ENCODE measurements at places on chromosomes 6 and 20.

DNA sequence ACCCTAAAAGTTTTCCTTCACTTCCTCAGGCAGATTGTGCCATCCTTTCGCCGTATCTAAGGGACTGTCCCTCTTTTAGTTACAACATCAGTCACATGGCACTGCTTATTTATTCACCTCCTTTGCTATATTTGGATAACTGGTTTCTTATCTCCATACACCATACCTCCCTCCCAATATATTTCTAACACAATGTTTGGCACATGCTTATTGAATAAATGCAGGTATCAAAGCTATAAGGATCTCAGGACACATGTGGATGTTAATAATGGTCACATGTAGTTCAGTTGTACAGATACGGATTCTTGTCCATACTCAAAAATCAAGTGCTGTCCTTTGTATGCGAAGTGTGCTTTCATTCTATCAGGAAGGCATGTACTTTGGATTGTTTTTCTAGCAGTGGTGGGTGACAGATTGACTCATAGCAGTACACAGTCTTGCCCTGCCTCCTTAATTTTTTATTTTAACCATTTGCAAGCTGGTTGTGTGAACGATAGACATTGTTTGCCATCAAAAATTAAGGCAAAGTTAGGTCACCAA lies 407.1 kb upstream of the RUNX2 start:
- H3K4me1 ChIP-seq = no peaks in the 10 kb centered on the region
- H3K36me3 ChIP-seq = no peaks in the 10 kb centered on the region
- H3K27ac ChIP-seq = no peak overlapping the region
- no peaks in the 10 kb centered on the region for H3K27me3 ChIP-seq

GRCh38 chr6:121134922-121135321 lies 199.4 kb downstream of the TBC1D32 start:
- no peaks in the 10 kb centered on the region for H3K4me1 ChIP-seq
- DNase-seq = no peak
- no peaks in the 10 kb centered on the region for H3K36me3 ChIP-seq
- H3K4me3 ChIP-seq = no peak overlapping the region
- no peaks in the 10 kb centered on the region for H3K27me3 ChIP-seq
- H3K27ac ChIP-seq = no peak overlapping the region

DNA sequence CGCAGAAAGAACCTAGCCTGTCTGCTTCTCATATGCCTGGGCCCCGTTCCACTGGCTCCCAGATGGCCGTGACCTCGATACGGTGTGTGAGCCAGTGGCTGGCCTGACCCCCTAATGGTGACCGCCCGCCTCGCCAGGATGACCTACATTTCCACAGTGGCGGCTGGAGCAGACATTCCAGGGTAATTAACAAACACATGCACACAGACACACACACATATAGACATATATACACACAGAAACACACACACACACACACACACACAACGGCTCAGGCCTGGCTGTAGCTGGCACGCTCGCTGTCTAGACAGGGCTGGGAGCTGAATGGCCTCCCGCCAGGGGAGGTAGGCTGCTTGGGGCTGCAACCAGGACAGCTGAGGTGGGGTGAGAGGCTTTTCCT lies 227.1 kb downstream of the ANKRD60 start:
- H3K4me1 ChIP-seq = peaks cover 6% of the 10 kb centered on the region
- DNase-seq = no peak
- no peak overlapping the region for H3K27ac ChIP-seq
- no peak overlapping the region for H3K4me3 ChIP-seq

GRCh38 chr6:37799263-37799644 lies 20.3 kb upstream of the ZFAND3 start:
- H3K36me3 ChIP-seq = no peaks in the 10 kb centered on the region
- H3K27me3 ChIP-seq = no peaks in the 10 kb centered on the region
- DNase-seq = no peak
- H3K4me3 ChIP-seq = no peak overlapping the region
- H3K27ac ChIP-seq = no peak overlapping the region

DNA sequence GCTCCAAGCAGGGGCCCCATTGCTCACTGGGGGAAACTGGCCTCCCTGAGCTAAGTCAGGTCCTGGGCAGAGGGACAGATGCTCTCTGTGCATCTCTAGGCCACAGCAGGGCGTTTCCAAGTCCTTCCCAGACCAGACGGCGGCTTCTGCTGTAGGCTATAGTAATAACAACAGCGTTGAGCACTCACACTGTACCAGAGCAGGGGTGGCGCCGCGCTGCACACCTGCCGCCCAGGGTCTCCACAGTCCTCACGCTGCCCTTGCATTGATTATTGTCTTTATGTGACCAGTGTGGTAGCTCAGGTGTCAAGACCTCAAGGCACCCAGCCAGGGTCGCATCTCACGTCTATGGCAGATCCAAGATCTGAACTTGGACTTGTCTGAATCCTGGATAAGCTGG lies 14.9 kb upstream of the CCN5 start:
- DNase-seq = no peak
- H3K36me3 ChIP-seq = no peaks in the 10 kb centered on the region
- no peak overlapping the region for H3K4me3 ChIP-seq
- H3K27ac ChIP-seq = no peak overlapping the region
- H3K4me1 ChIP-seq = peaks cover 14% of the 10 kb centered on the region

GRCh38 chr20:50303573-50304500 lies 113.2 kb downstream of the CEBPB start:
- no peaks in the 10 kb centered on the region for H3K4me1 ChIP-seq
- no peaks in the 10 kb centered on the region for H3K36me3 ChIP-seq
- H3K27me3 ChIP-seq = no peaks in the 10 kb centered on the region
- no peak for DNase-seq
- H3K4me3 ChIP-seq = no peak overlapping the region

GRCh38 chr20:37980876-37981275 lies 52.4 kb downstream of the TTI1 start:
- H3K27me3 ChIP-seq = no peaks in the 10 kb centered on the region
- H3K4me3 ChIP-seq = no peak overlapping the region
- H3K4me1 ChIP-seq = peaks cover 2% of the 10 kb centered on the region

GRCh38 chr6:102356170-102356569 lies 962.7 kb downstream of the GRIK2 start:
- H3K4me1 ChIP-seq = no peaks in the 10 kb centered on the region
- H3K27me3 ChIP-seq = no peaks in the 10 kb centered on the region
- no peak overlapping the region for H3K27ac ChIP-seq
- DNase-seq = no peak
- H3K4me3 ChIP-seq = no peak overlapping the region

DNA sequence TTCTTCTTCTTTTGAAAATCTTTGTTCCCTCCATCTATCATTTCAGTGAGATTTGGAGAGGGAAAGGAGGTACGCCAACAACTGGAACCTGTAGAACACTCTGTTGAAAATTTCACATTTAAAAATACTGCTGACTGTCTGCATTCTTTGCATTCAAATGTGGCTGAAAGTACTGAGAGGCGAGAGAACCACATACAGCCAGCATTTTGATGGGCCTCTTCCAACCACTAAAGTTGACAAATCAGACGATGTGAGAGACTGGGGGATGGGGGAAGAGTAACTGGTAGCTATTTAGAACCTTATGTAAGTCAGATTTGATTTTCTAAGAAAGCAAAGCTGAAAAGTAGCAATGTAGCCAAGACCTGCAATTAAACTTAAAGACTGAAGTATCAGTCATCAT lies 77.5 kb downstream of the FKBP5 start:
- H3K4me3 ChIP-seq = no peak overlapping the region
- no peak for DNase-seq
- no peaks in the 10 kb centered on the region for H3K36me3 ChIP-seq

DNA sequence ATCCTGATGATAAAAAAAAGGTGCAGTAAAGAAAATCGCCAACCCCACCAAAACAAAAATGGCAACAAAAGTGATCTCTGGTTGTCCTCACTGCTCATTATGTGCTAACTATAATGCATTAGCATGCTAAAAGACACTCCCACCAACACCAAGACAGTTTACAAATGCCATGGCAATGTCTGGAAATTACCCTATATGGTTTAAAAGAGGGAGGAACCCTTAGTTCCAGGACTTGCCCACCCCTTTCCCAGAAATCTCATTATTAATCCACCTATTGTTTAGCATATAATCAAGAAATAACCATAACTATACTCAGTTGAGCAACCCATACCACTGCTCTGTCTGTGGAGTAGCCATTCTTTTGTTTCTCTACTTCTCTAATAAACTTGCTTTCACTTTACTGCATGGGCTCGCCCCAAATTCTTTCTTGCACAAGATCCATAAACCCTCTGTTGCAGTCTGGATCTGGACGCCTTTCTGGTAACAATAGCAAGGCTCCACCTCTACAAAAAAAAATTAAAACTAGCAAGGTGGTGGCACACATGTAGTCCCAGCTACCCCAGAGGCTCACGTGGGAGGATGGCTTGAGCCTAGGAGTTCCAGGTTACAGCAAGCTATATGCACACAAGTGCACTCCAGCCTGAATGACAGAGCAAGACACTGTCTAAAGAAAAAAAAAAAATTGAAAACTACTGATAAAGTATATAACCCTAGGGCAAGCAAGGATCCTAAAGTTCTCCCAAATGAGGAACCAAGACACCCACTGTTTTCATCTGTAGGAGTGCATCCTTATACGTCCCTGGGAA lies 278.8 kb upstream of the JARID2 start:
- no peak overlapping the region for H3K27ac ChIP-seq
- no peaks in the 10 kb centered on the region for H3K36me3 ChIP-seq
- no peak overlapping the region for H3K4me3 ChIP-seq

Data from H1 (cell line).